ENCODE measurements at places on chromosomes 5 and 9.

DNA sequence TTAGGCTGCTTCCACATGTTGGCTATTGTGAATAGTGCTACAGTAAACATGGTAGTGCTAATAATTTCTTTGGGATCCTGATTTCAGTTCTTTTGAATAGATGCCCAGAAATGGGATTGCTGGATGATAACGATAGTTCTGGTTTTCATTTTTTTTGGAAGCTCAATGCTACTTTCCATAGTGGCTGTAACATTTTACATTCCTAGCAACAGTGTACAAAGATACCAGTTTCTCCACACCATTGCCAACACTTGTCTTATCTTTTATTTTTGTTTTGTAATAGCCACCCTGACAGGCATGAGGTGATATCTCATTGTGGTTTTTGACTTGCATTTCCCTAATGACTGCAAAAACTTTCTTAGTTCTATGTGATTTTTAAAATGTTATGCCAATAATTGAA lies 68.8 kb upstream of the LRRC70 start:
- DNase-seq = no peak

GRCh38 chr5:98767581-98767980 lies 5.9 kb upstream of the RGMB start:
- no peak for DNase-seq

GRCh38 chr5:79105868-79106267 lies 5.7 kb upstream of the BHMT start:
- no peak for DNase-seq

- no peak for DNase-seq
These were observed 49.9 kb downstream of the GDNF start for GRCh38 chr5:37789991-37790390.

DNA sequence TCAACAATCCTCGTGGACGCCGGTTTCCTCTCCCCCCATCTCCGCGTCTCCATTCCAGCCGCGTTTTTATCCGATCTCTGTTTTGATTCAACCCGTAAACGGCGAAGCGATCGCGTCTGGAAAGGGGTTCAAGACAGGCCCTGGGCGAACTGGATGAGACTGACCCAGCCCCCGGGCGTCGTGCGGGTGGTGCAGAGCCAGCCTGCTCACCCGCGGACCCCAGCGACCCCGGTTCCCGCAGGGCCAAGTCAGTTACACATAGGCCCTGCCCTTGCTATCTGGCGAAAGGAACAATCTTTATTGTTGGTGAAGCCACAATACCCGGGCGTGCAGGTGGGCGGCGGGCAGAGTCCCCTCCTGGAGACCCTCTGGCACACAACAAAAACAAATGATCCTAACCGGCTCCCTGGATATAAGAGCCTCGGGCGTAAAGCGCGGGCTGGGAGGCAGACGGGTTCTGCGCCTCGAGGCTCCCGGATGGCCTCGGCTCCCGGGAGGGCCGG lies 1.8 kb downstream of the TLX3 start:
- DNase-seq = no peak

- no peak for DNase-seq
These were observed 88.7 kb downstream of the TLE1 start for GRCh38 chr9:81600631-81601030.

DNA sequence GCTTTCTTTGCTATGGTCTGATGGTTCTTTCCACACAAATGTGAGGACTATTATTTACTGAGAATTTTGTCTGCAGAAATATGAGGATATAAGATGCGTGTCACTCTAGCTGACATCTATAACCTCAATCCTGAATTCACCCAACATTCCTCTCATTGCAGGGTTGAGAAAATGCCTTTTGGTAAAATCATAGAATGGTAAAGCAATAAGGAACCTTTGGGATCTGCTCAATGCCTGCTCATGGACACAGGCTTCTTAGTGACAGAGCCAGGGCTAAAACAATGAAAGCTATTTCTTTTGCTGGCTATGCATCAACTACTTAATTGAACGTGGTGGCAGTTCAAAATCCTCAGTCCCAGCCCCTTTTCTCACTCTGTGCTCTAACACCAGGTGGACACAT lies 199.6 kb downstream of the GAS1 start:
- DNase-seq = no peak

DNA sequence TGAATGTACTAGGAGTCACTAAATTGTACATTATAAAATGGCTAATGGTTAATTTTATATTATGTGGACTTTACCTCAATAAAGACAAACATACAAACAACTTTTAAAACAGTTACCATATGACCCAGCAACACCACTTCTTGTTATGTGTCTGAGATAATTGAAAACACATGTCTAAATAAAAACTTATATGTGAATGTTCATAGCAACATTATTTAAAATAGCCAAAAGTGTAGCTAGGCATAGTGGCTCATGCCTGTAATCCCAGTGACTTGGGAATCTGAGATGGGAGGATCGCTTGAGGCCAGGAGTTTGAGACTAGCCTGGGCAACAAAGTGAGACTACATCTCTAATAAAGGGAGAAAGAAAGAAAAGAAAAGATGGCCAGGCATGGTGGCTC lies 22.9 kb downstream of the SLC35A4 start:
- DNase-seq = no peak

DNA sequence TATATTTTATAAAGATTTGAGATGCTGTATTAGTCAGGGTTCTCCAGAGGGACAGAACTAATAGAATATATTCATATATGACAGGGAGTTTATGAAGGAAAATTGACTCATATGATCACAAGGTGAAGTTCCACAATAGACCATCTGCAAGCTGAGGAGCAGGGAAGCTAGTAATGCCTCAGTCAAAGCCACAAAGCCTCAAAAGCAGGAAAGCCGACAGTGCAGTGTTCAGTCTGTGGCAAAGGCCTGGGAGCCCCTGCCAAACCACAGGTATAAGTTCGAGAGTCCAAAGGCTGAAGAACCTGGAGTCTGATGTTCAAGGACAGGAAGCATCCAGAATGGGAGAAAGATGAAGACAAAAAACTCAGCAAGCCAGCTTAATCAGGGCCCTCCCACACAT lies 382.2 kb downstream of the LRRC70 start:
- no peak for DNase-seq

DNA sequence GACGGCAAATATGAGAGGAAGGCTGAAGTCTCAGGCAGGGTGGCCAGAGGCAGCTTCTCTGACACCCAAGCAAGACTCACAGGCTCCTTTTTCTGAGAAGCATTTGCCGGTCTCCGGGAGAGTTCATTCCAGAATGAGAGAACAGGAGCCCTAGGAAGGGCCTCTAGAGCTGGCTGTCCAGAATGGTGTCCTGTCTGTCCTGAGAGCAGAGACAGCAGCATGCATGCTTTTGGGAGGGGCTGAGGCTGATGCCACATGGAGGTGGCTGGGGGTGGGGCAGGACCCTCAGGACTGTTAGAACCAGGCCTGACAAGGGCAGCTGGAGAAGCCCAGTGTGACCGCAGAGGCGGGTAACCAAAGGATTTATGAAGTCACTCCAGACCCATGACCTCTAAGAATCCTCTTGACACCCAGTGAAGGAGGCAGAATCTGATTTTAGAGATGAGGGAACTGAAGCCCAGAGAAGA lies 60.0 kb downstream of the SHB start:
- no peak for DNase-seq

DNA sequence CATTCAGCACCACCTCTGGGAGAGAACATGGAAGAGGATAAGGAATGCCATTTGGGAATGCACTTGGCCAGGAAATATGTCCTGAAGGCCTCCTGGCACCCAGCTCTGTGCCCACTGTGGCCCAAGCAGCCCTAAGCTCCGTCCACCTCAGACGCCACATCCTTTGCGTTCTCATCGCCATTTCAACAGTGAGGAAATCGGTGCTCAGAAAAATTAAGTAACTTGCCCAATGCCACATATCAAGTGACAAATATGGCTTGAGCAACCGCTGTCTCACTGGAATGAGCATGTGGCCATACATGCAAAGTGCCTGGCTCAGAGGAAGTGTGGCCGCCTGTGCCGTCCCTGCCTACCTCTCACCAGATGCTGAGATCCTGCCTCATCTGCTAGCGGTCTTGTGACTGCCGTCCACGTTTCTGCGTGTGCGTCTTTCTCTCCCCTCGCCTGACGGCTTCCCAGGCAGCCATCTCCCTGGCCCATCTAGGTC lies 984 bp upstream of the DOK3 start:
- no peak for DNase-seq

DNA sequence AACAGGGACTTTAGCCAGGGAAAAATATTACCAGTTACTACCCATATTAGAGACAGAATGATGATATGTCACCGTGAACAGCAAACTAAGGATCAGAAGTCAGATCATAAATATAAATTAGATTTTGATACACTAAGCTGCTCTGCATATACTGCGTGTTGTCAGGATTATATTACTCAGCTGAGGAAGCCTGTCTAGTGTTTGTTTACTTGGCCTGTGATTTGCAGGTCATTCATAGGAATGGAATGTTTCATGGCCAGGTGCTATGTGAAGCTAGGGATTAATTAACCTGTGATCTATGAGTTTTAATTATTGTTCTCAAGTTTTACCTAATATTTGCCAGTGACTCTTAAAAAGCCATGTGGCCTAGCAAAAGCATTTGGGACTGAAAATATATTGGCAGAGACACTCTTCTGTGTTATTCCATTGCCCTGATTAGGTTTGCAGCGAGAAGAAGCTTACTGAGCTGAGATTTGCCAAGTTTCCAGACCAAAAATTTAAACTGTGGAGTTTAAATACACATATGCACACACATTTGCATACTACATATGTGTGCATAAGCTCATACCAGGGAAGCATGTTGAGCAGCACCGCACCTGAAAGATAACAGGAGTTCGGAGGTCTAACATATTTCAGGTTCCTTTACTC lies 496.3 kb upstream of the GRIA1 start:
- no peak for DNase-seq

- DNase-seq = no peak
These were observed 368.2 kb downstream of the NDUFS4 start for GRCh38 chr5:53928641-53929040.

DNA sequence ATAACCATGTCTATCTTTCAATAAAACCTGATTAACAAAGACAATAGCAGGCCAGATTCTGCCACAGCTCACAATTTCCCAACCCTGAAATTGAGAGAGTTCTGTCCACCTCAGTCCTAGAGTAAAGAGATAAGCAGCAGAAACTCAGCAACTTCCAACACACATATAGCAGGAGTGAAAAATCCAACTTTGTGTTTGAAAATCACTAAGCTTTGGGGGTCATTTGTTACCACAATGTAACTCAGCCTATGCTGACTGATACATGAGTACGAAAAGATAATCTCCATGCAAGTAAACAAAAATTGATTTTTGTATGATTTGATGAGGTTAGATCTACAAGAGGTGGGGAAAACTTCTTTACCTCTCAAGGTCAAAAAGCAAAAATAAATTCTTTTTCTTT lies 231.0 kb upstream of the DAPK1 start:
- DNase-seq = no peak

- no peak for DNase-seq
These were observed 268.0 kb upstream of the MVB12B start for GRCh38 chr9:126058591-126058990.

DNA sequence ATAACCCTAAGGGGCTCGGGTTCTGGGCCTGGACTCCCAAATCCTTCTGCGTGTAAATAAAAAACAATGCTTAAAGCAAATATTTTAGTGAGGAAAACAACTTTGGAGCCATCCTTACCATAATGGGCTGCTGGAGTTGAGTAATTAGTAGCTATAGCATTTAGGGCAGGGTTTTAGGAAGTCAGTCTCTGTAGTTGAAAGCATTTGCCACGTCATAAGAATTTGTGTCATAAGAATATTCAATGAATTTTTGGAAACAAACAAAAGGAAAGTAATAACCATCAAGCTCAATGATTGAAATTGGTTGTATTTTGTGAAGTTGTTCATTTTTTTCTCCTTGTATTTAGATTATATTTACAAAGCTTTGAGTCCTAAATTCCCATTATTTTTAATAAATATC lies 114.8 kb upstream of the ELL2 start:
- DNase-seq = no peak

DNA sequence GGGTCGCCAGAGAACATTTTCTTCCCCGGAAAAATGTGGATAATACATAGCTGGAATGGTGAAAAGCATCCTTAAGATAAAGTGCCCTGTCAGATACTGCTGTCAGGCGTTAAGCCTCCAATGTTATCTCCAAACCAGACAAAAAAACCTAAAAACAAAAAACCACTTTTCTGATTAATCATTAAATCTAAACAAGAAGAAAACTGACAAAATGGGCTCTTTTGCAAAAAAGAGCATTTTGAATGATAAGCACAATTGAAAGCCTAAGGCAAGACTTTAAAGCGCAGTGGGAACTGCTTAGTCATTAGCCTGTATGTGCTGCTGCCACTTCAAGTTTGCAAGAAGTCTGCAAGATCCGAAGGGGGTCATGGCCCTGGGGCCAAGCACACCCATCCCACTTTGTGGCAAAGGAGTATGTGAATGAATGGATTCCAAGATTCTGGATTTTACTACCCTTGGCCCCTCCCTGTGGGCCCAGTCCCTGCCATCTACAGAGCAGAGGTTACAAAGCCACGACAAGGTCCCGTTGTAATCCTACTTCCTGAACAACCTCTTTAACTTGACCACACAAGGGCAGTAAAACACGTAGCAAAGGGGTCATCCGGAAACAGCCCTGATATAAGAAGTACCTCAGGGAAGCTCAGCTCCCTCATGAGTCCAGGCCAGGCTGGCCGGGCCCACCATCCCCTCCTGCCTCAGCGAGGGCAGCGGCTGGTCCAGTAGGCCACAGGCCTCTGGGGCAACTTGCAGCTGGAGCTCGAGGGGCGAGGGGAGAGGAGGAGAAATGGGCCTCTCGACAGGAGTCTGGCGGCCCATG lies 29.7 kb downstream of the SHB start:
- DNase-seq = no peak

DNA sequence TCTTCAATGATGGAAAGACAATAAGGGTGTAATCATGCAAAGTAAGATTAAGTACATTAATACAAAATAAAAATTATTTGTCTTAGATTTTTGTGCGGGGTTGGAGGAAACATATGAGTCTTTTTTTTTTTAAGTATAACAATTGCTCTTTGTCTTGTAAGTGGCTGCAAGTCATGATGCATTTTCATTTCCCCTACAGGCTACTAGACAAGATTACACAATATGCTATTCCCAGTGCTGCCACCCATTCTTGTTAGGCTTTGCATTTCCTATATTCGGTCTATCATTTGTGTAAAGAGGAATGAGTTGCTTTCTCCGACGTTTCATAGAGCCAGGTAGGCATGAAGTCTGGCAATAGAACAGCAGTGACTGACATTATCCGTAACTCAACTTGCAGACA lies 294.2 kb upstream of the CYLC2 start:
- no peak for DNase-seq
